ENCODE measurements at places on chromosomes 1 and 21.

DNA sequence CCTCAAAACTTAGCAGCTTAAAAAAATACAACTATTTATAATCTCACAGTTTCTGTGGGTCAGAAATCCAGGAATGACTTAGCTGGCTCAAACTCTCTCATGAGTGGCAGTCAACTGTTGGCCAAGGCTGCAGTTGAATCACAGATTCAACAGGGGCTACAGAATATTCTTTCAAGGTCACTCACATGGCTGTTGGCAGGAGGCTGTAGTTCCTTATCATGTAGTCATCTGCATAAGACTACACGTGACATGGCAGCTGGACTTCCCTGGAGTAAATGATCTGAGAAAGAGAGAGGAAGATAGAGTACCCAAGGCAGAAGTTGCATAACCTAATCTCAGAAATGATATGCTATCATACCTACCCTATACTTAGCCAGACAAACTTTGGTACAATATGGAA lies 75.2 kb upstream of the TSPAN2 start:
- no peak for DNase-seq

DNA sequence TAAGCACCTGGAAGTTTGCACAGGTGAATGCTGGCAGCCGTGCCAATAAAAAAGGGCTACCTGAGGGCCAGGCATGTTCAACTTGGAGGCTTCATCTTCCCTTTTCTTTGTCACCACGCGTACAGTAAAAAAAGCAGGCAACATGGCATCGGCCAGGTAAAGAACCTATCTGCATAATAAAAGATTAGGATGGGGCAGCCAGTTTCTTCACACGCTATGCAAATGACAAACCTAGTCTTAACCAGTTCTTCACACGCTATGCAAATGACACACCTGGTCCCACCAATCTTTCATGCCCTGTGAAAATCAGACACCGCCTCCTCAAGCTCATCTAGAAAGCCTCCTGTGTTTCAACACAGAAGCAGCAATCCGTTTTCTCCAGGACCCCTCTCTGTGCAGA lies 413.4 kb downstream of the HLX start:
- no peak for DNase-seq

DNA sequence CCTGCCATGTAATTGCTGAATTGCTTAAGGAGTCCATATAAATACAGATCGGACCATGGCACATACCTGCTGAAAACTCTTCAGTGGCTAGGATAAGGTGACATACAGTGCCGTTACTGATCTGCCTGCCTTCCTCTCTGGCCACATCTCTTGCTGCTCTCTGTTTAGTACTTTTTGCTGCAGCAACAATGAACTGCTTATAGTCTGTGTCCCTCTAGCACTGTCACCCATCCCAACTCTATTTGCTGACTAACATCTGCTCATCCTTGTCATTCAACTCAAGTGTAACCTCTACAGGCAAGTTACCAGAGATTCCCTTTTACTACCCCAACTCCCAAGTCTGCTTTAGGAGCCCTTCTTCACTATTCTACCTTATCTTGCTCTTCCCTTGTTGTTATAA lies 65.6 kb downstream of the GTF2B start:
- DNase-seq = peak; percentile 50

- DNase-seq = no peak
These were observed 12.6 kb upstream of the ALG14 start for GRCh38 chr1:95085376-95085775.

All from NCI-H510A (cell line).